ENCODE measurements at places on chromosomes 3 and 15.

DNA sequence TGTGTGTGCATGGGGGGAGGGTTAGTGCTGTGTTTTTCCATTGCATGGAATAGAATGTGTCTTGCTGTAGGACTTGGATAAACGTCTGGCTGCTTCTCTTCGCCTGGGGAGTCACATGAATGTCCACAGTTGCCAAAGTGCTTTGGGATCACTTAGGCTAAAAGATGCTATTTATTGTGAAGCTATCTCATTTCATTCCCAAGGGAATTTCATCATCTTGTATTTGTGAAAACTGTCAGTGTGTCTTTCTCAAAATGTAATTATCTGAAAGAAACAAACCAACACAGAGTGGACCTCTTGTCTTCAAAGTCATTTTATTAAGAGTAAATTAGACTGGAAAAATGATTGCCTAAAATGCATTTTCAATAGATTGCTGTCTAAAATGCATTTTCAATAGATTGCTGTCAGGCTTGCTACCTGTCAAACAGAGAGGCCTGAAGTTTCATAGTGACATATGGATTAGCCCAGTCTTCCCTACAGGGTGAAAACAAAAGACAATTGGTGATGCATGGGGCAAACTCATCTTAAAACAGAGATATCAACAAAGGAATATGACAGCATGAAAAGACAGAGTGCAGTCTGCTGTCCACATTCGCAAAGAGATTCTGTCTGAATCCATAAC lies 117.1 kb upstream of the GOLIM4 start:
- no peak for DNase-seq

DNA sequence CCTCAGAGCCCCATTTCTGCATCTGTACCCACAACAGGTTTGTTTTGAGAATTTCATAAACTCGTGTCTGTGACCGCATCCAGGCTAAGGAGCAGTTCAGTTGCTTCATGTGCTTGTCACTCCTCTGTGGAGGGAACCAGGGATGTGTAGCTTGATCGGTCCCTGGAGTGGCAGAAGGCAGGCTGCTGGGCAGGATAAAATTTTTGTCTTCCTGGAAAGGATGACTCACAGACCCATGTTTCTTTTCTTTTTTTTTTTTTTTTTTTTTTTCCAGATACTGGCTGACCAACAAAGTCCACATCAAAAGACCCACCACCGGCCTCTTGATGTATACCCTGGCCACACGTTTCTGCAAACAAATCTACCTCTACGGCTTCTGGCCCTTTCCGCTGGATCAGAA lies 70.1 kb downstream of the ST8SIA2 start:
- no peak for DNase-seq

DNA sequence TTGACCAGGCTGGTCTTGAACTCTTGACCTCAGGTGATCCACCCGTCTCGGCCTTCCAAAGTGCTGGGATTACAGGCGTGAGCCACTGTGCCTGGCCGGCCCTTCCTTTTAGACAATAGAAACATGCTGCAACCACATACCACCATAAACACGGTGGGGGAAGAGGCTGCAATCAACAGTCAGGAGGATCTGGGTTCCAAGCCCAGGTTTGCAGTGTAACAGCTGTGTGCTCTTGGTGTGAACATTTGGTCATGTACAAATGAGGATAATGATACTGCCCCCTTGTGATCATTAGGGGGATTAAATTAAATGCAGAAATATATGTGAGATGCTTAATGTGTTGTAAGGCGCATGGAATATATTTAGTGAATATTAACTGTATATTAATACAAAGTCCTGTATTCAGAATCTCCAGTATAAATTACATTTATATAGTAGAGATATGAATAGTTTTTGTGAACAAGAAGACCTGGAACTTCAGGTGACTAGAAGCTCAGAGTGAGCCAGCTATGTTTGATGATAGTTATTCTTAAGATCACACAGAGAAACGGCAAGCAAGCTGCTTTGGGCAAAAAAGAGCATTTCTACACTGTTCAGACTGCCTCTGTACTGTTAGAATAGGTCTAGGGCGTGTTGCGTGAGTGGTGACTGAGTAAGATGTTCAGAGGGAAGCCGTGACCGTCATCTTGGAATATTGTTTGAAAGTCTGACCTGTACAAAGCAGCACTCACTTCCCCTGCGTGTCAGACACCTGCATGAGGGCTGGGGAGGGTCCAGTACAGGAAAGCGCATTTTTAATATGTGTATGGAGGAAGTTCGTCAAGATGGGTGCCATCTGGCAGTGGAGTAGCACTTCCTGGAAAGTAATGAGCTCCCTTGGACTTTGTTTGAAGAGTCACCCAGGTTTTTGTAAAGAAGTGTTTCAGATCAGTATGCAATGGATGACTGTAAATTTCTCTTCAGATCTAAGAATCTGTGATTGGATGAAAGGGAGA lies 125.8 kb downstream of the PGPEP1L start:
- DNase-seq, result no peak

DNA sequence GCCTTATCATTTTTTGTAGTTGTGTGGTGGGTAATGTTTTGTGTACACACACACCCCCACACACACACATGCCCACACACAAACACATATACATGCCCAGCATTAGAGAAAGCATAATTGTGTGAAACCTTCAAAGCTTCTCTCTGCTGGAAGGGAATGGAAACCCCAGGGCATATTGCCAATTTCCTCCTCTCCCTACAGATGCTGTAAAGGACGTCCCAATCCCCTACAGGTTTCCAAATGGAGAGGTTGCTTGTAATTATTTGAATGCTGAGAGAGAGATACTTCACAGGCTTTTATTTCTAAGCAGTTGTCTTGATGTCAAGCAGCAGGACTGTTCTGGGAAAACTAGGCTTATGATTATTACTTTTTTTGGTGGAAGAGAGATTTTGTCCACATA lies 23.0 kb upstream of the CCK start:
- peak; percentile 76 for DNase-seq

DNA sequence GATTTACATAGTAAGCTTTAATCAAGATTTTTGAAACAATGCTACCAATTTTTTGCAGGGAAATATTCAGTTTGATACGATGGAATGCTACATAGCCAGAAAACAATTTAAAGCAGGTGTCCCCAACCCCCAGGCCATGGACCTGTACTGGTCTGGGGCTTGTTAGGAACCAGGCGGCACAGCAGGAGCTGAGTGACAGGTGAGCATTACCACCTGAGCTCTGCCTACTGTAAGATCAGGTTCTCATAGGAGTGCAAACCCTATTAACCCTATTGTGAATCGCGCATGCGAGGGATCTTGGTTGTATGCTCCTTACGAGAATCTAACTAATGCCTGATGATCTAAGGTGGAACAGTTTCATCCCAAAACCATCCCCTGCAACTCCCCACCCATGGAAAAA lies 322.6 kb upstream of the NECTIN3 start:
- no peak for DNase-seq

GRCh38 chr3:112459750-112460149 lies 39.5 kb downstream of the BTLA start:
- no peak for DNase-seq

- DNase-seq, result no peak
These were observed at the start of gene CHRD for GRCh38 chr3:184379358-184380184. Gene CHRD (plus strand): TSS chr3:184380054. CDS start chr3:184380319, 265 bp downstream.

DNA sequence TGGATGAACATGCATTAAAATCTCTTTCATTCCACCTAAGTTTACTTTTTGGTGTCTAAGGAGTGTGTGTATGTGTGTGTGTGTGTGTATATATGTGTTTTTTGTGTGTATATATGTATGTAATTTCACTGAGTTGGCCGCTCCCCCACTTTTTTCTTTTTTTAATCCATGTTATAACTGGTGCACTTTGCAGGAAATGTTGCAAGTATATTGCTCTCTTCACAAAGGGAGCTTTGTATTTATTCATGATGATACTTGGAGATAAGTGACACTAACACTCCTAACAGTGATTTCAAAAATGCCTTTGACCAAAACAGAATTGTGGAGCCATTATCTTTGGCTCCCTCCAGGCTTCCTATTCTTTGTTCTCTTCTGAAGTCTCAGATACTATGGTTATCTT lies 95.8 kb downstream of the FNDC3B start:
- no peak for DNase-seq

GRCh38 chr15:47367726-47368390 lies 349.4 kb upstream of the SEMA6D start:
- peak; percentile 4 for DNase-seq

- DNase-seq, result no peak
These were observed 25.4 kb upstream of the SRP14 start for GRCh38 chr15:40064231-40064894.

DNA sequence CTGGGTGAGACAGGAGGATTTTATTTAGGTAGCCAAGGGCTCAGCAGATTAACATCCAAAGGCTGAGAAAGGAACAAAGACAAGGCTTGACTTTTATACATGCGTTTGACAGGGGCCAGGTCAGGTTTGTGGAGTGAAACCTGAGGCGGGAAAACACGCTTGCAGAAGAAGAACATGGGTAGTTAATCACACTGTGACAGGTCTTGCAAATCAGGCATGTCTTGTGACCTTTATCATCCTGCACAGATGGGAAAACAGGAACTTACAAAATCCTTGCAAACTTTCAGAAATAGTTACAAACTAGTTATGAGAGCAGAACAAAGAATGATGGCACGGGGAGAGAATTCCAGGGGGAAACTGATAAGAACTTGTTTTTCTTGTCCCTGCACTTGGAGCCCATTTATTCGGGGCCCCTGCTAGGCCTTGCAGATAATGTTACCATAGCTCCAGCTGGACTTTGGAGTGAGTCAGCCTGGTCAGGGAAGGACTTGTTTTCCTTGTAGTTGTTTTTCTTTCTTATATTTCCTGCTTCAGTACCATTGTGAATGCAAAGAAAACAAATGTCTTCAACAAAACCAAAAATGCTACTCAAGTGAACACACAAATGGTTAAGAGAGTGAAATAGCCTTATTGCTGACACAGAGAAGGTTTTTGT lies 965.9 kb upstream of the ROBO1 start:
- no peak for DNase-seq

DNA sequence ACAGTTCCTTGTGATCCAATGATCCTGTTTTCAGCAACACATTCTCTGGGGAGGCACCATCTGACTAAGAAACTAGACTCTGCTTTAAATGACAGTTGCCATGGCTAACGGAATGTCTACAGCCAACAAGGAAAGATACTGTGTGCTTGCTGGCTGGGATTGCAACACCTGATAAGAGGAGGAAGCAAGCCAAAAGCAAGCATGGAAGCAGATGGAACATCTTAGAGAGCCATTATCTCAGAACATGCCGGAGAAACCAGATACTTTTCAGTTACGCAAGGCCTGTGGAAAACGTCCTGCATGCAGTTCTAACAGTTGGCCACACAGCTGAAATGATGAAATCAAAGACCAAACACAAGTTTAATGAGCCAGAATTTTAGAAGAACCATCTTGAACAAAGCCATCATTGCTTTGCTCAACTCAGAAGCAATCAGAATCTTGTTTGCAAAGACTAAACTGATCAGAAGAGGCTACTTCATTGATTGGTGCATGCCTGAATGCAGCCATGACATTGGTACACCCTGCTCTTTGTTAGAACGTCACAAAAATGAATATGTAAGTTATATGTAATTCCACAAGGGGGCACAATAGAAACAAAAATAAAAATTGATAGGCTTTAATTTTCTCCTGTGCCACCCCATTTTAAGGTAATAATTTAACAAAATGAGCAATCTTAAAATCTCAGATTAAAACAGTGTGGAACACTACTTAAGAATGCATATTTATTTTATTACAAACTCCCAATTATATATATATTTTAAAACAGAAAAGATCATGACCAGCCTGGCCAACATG lies 50.8 kb downstream of the GXYLT2 start:
- peak; percentile 26 for DNase-seq

DNA sequence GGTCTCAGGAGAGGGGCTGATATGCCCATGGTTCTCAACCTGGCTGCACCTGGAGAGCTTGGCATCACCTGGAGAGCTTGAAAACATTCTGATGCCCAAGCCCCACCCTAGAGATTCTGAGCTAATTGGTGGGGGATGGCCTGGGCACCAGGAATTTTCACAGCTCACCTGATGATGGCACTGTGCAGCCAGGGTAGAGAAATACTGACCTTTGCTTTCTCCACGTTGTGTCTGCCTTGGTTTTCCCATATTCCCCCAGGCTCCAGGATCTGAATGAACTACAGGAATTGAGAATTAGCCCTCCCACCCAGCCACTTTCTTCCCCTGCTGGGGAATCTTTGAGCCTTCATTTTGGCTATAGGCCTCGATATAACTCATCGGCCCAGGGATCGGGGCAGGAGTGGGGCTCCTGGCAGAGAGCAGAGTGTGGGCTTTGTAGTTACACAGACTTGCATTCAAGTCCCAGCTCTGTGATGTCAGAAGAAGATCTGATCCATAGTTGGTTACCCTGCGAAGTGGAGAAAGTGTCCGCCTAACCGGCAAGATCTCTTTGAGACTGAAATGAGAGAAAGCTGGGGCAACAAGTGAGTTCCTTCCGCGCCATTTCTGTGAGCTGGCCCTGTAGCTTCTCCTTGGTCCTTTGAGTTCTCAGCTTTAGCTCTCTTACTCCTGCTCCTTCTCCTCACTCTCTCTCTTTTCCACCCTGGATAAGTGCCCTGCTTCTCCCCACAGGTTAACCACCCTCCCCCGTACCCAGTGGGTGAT lies 33.1 kb upstream of the UBE2Q2 start:
- peak; percentile 34 for DNase-seq

DNA sequence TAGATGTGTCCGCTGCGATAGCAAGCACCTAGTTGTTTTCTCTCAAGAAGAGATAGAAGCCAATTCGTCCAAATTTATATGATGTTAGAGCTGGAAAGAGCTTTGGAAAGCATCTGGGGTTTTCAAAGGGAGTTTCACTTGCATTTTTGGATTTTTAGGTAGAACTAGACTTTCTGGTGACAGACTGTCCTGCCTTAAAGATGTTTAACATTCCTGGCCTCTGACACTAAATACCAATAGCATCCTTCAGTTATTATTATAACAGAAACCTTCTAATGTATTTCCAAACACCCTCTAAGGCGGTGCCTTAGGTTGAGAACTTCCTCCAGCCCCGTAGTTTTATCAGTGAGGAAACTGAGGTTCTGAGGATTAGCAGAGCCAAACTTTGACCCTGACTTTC lies 305.3 kb downstream of the SATB1 start:
- DNase-seq, result no peak

GRCh38 chr3:71685686-71686085 lies 39.5 kb downstream of the EIF4E3 start:
- no peak for DNase-seq

DNA sequence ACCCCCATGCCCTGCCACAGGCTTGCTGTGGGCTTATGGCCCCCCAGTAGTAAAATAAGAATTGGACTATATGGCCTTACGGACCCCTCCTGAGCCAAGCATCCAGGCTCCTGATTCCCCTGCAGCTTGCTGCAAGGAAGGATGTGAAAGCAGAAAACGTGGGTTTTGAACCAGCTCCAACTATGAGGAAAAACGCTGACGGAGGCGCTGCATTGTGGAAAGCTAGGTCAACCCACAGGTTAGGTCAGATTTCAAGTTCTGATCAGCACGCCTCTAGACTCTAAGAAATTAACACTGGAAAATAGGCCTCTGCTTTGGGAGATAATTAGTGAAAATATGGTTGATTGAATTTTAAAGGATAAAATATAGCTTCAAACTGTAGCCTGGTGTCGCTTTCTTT lies 195.4 kb upstream of the HES1 start:
- DNase-seq, result no peak

All from NCI-H345 (cell line).